ENCODE measurements at places on chromosomes 7 and 10.

DNA sequence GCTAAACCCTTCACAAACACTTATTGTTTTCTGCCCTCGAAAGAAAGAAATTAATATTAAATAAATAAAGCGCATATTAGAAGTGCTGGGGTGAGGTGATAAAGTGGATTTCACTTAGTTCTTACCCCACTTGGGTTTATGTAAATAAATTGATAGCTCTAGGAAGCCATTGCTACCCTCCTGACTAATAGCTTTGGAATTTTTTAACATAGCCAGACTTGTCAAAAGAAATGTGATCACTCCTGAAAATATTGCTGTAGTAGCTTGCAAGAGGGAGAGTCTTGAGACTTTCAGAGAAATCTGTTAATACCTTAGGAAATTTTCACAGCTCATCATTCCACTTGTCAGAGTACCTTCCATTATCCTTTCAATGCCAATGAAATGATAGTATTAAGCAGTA, 7.6 kb downstream of the ARL5B start:
- DNase-seq: peak; percentile 65

- DNase-seq: peak; percentile 78
These were observed 76.2 kb upstream of the CCDC71L start for GRCh38 chr7:106737202-106737562.

GRCh38 chr10:95697429-95697828, 3.7 kb upstream of the TCTN3 start:
- DNase-seq: no peak

DNA sequence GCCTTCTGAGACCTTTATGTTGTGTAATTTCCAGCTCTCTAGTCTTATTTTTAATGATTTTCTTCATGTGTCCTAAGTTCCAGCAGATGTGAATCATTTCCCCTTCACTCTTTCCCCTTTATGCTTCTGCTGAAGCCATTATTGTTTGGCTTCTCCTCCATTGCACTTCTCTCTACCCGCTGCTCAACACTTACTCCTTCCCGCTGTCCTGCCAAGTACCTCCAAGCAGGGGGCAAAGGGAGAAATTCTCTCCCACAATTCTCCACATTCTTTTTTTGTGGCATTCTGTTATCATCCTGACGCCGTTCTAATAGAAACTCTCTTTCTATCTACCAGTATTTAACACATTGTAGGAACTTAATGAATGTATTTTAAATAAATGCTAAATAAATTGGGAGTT, 388.9 kb upstream of the TPK1 start:
- DNase-seq: no peak

DNA sequence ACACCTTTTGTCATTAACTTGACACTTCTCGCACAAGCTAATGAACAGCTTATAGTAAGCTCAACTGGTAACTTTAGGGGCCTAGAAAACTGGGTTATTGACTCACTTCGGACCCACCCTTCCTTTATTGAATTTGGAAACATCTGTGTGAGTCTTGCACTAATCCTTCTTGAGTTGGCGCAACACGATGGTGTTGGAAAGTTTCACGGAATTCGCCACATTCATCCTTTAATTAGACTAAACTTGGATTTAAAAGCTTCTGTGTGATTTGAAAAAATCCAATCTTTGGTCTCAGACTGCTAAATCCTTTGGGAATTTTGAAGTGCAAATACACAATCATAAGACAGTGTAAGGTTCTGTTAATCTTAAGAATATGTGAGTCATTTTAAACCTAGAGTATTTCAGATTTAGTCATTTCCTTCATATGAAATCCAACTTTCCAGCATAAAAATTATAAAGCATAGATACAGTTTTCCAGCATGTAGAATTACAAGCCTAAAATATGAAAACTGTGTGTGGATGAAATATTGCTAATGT, 15.1 kb downstream of the FZD8 start:
- DNase-seq: no peak

DNA sequence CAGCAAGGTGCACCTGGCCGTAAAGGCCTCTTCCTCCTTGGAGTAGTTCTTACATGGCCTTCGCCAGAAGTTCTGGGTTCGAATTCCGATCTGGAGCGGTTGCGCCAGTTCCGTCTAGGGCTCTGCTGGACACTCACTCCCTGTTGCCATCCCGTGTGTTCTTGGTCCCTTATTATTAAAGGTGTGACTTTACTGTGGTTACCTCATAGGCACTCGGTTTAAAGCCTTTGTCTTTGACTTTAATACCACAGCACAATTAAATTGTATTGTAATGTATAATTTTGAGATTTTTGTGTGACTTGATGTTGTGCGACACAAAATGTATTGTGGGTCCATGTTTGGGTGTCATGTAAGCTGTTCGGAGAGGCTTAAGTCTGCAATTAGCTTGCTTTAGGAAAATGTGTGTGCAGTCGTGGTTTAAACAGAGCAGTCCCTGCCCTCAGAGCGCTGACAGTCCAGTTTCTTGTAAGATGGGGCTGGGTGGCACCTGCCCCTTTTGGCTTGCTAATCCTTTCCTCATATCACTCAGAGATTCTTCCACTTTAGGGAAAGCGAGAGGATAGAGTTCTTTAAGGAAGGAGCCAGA, 919 bp downstream of the INPP5F start:
- DNase-seq: no peak

GRCh38 chr7:141501451-141501850, 49.8 kb upstream of the AGK start:
- no peak for DNase-seq

- DNase-seq: no peak
These were observed 392 bp upstream of the UCN3 start for GRCh38 chr10:5364374-5364773.

DNA sequence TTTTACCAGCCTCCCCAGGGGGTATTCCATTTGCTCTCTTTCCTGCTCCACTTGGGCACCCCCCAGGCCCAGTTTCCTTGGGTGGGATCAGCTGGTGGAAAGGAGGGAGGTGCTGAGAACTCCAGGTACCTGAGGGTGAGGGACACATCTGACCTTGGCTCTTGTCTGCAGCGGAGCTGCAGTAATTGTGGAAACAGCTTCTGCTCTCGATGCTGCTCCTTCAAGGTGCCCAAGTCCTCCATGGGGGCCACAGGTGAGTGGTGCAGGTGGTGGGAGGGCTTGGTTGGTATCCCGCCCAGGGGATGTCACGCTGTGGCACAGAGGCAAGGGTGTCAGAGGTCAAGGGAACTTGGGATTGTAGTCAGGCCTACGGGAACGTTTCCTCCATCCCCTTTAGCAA, 14.3 kb downstream of the SFRP5 start:
- no peak for DNase-seq

GRCh38 chr7:103996017-103996551, 6.6 kb upstream of the RELN start:
- no peak for DNase-seq

- no peak for DNase-seq
These were observed 252.3 kb upstream of the MKLN1 start for GRCh38 chr7:131075406-131075805.

DNA sequence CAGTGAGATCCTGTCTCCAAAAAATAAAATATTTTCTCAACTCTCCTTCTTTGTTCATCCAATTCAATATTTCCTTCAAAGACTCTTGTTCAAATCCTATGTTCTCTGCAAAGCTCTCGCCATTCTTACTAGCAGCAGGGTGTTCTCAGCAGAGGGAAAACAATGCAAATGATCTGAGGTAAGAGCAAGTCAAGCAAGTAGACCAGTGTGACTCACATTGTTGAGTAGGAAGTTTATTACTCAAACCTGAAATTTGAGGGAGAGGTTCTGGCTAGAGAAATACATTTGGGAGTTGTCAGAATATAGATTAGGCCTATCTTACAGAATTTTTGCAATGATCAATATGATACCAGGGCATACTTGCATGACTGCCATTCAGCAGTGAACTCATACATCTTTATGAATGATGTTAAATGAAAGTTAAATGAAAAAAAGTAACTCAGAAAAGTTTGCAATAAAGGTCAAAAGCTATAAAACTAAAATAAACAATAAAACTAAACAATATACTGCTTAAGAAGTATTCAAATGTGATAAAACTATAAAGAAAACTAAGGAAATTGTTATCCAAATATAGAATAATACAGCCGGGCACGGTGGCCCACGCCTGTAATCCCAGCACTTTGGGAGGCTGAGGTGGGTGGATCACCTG, 5.8 kb downstream of the IDE start:
- DNase-seq: peak; percentile 71

DNA sequence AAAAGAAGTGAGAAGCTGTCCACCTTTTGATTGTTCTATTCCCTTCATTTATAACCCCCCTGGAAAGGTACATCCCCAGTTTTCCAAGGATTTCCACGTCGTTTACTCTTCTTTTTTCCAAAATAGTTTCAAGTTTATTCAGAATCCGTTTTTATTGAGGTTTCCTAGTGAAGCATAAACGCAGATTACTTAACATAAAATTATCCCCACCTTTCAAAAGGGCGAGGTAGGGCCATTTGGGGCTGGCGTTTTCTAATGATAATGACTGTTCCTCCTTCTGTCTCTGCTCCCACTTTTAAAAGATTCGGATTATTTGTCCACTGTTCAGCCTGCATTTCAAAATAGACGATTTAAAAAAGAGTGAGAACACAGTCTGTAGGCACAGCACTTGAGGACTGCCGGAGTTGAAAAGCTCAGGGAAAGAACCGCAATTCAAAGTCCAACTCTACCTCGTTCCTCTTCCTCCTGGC, 165.2 kb upstream of the PPP1R3A start:
- DNase-seq: no peak

DNA sequence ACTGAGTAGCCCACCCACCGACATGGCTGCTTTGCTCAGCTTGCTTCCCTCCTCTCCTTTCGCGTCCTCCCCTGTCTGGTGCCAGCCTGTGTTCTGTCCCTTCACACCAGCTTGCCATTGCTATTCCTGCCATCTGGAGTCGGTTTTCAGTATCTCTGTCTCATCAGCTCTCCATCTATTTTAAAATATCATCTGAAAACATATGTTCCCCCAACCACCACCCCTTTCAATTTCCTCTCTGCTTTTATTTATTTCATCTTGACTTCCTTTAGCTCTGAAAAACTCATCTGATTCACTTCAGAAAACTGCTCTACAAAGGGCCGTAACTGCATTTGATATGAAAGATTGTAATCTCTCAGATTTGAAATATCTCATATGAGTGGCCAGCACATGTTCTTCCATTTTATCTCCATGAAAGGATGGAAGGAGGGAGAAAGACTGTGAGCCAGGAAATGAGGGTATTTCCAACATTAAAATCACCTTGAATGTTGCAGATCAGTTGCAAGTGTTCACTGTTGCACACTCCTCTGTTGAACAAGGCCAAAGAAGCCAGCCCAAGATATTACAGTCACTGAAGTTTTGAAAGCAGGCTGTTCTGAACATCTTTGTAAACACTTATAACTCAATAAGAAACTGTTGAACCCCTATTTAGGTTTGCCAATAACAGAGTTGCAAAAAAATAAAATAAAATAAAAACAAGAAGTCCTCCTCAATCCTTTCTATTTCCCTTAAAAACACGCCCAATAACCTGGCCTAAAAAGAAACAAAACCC, 202.4 kb upstream of the NEBL start:
- DNase-seq: no peak

- DNase-seq: no peak
These were observed 178.9 kb downstream of the SEM1 start for GRCh38 chr7:96530786-96531185.

DNA sequence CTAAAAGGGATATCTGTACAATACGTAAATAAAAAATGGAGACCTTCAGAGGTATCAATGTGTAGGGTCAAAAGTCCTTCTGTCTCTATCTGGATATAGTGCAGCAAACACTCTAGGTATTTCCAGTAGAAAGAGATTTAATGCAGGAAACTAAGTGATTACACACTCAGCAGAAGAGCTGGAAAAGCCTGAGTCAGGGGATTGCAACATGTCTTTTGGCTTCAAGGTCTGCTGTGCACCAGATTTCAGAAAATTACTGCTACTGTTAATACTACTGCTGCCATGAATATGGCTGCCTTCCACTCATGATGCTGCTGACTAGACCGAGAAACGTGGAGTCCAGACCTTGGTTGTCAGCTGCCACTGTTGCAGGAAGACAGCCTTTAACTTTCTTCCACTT, 94.9 kb upstream of the DLX6 start:
- DNase-seq: no peak

GRCh38 chr7:114229246-114229645, 185.4 kb upstream of the FOXP2 start:
- no peak for DNase-seq

DNA sequence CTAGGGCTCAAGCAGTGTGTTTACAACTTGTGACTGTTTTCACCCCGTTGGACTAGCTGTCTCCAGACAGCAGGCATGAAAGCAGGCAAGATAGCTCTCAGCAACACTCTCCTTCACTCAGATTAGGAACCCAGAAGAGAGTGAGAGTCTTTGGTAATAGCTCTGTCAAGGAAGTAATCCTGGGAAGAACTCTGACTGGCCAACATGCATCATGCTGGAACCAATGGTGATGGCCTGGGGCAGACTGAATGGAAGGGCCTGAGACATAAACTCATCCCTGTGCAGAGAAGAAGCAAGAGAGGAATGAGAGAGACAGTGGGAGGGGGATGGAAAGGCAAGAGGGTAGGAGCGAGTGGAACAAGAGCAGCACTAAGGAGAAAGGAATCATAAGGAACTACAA, 48.9 kb downstream of the AKR1D1 start:
- no peak for DNase-seq

GRCh38 chr10:25758041-25758457, 176.0 kb upstream of the MYO3A start:
- no peak for DNase-seq

- DNase-seq: no peak
These were observed 429.3 kb downstream of the CALN1 start for GRCh38 chr7:71982851-71983250.

- no peak for DNase-seq
These were observed 65.1 kb upstream of the NEBL start for GRCh38 chr10:20962165-20962564.

DNA sequence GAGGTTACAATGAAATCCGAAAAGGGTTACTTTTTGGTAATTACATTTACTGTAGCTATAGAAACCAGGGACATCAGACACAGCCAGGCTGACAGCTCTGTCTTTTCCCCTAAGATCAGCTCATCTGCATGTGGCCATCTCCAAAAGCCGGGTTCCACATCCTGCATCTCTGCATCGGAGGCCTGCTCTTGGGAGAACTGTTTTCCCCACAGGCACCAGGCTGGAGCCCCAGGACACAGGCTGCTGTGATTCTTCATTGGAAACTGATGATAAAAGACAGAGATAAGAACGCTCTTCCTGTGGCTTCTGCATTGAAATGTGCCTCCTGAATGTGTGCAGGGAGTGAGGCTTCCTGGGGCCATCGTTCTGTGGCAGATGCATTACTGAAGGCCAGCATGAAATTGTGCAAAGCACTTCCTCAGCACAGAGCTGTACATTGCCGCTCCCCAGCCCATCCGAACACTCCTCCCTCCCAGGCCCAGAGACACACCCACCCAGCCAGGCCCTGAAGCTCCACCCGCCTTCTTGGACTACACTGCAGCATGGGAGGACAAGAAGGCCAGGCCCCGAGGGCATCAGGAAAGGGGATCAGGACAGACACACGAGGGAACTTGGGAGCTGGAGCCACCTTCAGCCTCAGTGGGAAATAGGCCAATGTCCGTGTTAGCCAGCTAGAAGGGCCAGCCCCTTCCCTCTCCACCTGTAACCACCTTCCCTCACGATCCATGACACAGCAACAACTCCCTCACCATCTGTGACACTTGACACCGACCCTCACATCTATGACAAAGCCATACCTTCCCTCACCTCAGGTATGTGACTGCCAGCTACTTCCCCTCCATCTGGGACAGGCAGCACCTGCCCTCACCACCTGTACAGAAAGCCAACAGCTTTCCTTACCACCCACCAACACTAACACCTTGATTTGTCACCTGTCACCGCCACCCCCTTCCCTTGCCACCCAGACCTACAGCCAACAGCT, 113.2 kb downstream of the GRID1 start:
- no peak for DNase-seq

GRCh38 chr7:7736671-7737070, 18.3 kb upstream of the RPA3 start:
- no peak for DNase-seq

- no peak for DNase-seq
These were observed 591.8 kb downstream of the SUGCT start for GRCh38 chr7:40726559-40726958.
